ENCODE measurements at places on chromosomes 1 and 21. TPM values are rescaled to one million over a fixed set of nuclear protein-coding genes. Genes with fewer than 3 reads are reported as not detected.

DNA sequence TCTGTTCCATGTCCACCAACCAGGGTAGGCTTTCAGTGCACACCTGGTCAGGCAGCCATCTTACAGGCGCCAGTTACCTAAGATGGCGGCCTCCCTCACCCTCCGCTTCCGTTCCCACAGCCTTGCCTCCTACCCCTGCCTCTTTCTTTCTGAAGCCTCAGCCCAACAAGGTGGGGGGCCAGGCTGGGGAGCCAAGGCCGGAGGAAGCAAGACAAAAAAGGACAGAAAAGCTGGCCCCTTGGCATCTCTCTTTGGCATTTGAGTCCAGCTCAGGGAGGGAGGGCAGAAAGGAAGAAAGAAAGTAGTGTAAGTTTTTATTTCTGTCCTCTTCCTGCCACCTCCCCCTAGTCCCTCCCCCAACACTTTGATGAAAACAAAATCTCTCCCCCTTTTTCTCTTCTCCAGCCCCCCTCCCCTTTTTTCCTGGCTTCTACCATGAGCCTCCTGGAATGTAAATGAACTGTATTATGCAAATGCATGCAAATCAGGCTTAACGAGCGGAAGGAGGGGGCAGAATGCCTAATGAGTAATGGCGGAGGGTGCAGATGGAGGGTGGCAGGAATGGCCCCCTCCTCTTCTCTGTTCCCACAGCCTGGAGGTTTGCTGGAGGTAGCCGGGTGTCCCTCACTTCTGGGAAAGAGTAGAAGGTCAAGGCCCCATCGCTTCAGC lies 43.8 kb downstream of the RHBG start:
- no peak for DNase-seq

DNA sequence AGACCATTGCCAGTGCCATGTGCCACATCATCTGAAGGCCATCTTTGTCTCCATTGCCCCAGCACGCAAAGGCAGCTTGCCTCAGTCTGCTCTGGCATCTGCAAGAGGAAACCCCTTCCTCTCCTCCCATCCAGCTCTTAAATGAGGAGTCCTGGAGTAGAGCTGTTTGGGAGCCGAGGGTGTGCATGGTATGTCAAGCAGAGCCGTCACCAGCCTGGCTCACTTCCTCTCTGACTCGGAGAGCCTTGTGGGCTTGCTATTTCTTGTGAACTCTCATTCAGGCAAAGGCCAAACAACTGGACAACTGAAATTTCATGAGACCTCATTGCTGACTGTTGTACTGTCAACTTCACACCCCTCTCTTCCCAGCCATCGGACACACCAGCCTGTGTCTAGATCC lies 143.9 kb downstream of the SIPA1L2 start:
- no peak for DNase-seq

DNA sequence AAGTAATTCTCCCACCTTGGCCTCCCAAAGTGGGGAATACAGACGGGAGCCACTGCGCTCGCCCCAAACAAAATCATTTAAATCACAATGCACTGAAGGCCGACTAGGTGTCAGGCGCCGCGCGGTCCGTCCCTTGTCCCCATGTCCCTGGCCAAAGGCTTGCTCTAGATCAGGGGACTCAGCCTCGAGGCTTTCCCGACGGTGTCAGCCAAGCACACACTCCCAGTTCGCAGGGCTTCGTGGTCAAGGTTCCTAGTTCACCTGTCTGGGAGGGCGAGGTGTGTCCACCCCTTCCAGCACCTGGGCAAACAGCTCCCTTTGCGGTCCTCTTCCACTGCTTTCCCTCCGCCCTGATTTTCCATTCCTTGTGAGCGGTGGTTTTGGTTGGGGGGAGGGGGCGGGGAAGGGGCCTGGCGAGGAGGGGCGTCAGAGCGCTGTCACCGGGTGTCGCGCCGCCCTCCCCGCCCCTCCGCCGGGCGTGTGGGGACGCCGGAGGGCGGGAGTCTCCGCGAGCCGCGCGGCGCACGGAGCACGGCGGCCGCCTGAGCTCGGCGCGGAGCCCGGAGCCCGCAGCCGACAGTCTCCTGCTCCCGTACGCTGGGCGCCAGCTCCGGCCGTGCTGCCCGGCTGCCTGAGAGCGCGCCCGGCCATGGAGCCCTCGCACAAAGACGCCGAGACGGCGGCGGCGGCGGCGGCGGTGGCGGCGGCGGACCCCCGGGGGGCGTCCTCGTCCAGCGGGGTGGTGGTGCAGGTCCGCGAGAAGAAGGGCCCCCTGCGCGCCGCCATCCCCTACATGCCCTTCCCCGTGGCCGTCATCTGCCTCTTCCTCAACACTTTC lies at the start of gene STUM:
Gene STUM (plus strand): TSS at position 509 of the 838 bp plus-strand sequence. CDS start 141 bp downstream, at position 650.
- peak; percentile 81 for DNase-seq

The HTR6 gene
- total RNA-seq, result not detected

DNA sequence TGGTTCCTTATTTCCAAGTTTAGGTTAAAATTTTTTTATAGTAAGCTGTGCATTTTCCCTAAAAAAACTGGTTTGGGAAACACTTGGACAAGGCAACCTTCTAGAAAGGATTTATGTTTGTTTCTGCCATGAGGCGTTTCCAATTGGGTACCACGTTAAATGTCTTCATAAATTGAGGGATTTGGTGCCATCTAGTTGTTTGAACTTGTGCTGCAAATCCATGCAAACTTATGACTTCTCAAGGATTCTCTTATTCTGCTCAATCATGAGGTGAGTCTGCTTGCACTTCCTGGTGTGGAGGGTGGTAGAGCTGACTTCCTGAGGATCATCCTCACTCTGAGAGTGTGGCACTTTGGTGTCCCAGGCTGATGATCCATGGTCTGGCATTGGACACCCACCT lies 123.3 kb downstream of the PCNX2 start:
- DNase-seq, result no peak

DNA sequence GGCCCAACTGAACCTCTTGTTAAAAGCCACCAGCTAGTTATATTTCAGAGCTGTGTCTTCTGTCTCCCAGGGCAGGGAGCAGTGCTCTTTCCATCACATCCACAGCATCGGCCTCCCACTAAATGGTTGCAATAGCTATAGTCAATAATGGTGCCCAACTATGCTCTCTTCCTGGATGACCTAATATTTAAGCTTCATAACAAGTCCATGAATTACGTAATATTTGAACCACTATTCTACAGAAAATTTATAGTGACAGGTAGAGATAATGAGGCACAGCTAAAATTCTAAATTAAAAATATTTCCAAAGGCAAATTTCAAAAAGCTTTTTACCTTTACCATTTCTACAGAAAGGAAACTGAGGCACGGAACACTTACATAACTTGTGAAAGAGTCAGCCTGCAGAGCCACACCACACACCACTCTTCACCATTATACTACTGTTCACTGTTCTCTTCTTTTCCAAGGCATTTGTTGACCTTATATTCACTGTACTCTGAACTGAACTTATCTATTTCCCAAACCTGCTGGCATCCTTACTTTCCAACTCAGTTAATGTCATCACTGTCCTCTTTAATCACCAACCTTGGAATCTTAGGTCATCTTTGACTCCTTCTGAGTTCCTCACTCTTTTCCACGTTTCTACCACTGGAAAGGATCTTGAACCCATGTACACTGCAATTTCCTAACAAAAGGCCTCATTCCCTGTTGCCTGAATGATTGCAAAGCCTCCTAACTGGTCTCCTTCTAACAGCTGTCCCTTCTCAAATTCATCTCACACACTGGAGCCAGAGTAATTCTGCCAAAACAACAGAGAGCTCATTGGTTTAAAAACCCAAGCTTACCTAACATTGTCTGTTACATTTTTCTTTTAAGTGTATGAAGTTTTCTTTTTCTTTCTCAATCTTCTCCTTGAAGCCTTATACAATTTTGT lies 85.5 kb downstream of the DDAH1 start:
- no peak for DNase-seq

- no peak for DNase-seq
These were observed 53.0 kb downstream of the DMRTB1 start for GRCh38 chr1:53511933-53512806.
